ENCODE measurements at places on chromosomes 6 and 20.

DNA sequence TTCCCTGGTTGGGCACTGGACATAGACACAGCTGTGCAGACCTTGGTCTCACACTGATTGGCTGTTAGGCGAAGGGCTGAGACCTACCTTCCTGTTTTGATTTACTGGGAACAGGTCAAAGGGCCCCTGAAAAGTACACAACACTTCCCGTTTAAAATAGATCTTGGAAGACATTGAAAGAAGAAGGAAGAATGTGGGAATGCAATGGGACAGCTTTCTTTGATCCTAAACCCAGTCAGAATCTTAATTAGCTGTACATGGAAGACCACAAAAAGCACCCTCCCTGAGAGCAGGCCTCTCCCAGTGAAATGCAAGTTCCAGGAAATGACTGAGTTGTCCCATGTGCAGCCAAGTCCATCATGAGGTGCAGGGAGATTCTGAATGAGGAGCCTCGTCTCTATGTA is 83.6 kb upstream of the EXOC2 start:
- DNase-seq: no peak

DNA sequence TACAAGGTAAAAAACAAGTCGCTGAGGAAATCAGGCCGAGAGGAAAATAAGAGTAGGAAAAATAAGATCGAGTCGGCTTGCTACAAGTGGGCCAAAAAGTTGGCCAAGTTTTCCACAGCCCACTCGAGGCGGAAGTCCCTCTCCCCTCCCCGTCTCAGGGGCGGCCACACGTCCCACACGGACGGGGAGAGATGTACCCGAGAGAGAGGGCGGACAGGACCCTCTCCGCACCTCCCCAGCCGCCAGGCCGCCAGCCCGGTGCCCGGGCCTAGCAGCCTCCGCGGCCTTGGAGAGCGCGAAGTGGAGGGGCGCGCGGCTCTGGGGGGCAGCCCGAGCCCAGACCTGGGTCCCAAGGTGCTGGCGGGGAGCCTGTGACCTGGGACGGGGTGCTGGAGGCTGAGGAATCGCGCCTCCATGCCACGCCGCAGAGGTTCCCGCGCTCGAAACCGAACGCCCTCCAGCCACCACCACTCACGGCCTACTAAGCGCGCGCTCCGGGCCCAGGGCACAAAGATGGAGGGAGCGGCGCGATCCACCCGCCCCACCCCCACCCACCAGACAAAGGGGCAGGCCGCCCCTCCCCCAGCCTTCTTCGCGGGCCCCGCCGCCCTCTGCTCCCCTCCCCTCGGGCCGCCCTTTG is 1.9 kb upstream of the HMGA1 start:
- no peak for DNase-seq

GRCh38 chr20:34791289-34792020 is 34.0 kb downstream of the NCOA6 start:
- no peak for DNase-seq

DNA sequence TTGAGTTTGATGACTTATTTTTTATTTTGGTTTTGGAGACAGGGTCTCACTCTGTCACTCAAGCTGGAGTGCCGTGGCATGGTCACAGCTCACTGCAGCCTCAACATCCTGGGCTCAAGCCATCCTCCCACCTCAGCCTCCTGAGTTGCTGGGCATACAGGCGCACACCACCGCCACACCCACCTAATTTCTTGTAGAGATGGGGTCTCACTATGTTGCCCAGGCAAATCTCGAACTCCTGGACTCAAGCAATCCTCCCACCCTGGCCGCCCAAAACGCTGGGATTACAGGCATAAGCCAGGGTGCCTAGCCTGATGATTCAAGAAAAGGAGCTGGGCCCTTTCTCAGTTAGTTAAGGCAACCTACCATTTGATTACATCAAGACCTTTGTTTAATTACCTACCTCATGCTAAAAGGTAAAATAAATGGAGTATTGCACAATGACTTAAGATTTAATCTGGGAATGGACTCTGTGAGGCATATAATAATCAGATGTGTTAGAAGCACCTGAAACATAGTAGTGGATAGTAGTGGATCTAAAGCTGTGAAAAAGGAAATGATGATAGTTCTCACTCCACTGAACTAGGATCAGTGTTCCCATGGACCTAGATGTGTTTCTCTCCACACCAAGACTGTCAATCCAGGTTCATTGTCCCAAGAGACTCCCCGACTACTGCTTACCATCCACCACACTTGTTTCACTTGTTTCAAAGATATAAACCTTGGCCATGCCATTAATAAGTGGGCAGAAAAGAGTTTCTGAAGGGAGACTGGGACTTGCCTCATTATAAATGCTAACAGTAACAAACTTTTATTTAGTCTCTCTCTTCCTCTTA is 2.1 kb downstream of the TNFRSF21 start:
- DNase-seq: no peak

DNA sequence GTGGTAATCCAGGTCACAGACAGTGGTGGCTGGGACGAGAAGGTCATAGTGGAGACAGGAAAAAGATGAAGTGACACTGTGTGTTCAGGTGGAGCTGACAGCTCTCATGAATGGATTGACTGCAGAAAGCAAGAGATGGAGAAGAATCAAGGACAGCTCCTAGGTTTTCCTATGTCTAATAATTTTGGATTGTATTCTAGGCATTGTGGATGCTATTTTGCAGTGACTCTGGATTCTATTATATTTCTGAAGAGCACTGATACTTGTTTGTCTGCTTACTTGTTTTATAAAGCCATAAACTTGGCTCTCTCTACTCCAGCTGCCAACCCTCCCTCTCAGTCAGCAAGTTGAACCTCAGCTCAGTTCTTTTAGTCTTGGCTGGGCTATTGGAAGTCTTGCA is 58.7 kb downstream of the BANF2 start:
- DNase-seq: no peak

DNA sequence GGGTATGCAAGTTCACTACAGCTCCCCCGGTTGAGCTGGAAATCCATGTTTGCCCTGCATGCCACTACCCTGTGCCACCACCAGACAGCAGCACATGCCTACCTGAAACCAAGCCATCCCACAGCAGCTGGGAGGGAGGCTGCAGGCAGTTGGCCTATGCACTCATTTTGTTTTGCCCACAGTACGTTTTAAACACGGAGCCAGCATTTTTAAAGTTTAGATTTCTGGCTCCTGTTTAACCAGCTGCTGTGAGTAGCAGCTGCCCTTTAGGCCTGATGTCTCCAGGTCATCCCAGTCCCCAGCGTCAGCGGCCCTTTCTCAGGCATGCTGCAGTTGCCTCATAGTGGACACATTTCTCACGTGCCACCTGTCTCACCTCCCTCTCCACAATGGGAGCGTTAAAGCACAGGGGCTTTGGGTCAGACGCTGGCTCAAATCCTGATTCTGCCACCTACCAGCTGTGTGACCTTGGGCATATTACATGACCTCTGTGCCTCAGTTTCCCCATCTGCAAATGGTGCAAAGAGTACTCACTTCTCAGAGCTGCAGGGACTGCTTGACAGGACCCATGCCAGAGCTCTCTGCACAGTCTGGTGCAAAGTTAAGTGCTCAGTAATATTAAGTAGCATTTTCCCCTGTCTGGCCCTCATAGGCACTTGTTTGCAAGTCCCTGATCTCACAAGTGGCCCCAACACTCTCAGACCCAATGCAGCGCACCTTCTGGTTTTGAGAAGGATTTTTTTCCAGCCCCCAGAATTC is 8.2 kb upstream of the UBE2V1 start:
- DNase-seq: peak; percentile 30

- DNase-seq: no peak
Measured at GRCh38 chr6:35905841-35906498, 14.9 kb downstream of the SRPK1 start.

DNA sequence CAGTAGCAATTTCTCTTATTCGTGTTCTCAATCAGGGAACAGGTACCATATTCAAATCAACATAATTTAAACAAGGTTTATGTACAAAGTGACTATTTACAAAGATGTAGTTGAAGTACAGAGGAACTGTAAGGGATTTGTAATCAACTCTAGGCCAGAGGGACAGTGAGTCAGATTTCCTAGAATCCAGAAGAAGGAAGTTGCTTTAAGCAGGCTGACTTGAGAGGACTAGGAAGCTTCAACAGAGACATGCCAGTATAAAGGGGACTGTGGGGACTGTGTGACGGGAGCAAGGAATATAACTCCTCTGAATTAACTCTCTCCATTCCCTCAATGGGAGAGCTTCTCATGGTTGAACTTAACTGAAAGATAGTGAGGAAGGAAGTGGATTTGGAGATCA is 427.4 kb upstream of the JAG1 start:
- DNase-seq: no peak

- DNase-seq: no peak
Measured at GRCh38 chr20:11266571-11266970, 592.8 kb upstream of the JAG1 start.

GRCh38 chr6:21845439-21846140 is 252.0 kb downstream of the SOX4 start:
- DNase-seq: no peak

DNA sequence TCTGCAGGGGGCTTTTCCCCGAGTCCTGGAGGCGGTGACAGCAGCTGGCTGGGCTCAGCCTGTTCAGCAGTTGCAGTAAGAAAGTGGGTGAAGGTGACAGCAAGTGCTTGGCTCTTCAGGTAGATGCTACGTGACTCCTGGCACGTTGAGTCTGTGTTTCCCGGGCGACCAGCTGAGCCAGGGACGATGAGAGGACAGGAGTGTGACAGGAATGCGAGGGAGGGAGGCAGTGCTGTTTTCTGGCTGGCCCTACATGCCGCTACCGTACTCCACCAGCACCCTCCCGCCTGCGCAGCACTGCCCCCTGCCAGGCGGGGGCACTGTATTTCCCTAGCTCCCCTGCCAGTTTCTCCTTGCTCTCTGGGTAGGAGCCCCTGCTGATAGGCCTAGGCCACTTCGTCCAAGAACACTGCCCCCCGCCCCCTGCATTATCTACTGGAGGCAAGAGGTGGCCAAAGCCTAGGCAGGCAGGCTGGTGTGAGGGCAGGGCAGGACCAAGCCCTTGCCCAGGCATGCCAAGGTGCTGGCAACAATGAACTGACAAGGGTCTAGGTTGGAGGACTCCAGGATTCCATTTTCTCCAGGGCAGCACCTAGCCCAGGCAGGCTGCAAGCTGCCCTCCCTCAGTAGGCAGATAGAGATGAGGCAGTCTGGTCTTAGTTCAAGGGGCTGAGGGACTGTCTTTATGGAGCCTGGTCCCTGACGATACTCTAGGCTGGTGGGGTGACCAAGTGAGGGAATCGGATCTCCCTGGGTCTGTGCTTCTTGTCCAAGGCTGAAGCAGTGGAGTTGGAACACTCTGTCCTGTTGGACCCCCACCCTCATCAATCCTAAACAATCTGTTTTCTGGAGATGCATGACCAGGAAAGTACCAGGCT is 19.2 kb downstream of the MRPS18A start:
- DNase-seq: no peak

DNA sequence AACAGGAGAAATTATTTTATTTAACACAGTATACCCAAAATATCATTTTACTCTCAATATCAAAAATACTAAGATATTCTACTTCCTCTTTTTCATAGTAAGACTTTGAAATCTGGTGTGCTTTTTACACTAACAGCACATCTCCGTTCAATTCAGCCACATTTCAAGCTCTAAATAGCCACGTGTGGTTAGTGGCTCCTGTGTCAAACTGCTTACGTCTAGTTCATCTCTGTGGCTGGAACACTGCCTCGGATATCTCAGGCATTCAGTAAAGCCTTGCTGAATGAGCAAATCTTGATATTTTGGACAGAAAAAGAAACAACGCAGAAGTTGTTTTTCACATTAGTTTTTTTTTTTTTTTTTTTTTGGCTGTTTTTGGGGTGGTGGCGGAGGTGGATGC is 136.1 kb downstream of the EYA4 start:
- DNase-seq: no peak

- DNase-seq: no peak
Measured at GRCh38 chr20:15705975-15706374, 867.3 kb downstream of the KIF16B start.

DNA sequence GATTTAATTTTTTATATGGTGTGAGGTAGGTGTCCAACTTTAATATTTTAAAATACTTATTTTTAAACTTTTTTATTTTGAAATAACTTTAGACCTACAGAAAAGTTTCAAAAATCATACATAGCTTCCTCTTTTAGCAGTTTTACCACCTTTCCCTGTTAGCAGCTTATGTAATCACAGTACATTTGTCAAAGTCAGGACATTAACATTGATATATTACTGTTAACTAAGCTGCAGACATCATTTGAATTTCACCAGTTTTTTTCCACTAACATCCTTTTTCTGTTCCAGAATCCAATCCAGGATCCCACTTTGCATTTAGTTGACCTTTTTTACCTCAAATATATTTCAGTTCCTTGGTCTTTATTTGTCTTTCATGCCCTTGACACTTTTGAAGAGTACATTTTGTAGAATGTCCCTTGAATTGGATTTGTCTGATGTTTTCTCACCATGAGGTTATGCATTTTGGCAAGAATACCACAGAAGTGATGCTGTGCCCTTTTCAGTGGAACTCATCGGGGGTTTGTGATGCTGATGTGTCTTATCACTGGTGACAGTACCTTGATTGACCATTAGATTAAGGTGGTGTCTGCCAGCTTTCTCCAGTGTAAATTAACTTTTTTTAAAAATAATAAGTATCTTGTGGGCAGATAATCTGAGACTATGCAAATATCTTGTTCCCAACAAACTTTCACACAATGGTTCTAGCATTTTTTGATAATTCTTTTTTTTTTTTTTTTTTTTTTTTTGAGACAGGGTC is 33.4 kb downstream of the TTLL9 start:
- no peak for DNase-seq

DNA sequence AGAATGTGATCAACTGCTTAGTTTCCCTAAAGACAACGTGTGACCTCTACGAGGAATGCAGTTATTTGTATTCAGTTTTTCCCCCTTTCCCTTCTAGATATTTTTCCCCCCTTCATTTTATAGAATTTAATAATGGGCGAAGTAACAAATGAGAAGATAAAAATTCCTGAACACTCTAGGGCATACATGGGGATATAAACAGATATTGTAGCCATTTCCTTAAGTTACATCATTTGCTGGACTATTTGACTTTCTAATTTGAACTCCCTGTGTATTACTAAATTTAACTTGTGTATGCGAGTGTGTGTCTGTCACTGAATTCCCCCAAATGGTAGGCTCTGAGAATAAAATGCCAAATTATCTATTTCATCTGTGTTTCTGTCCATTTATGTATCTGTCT is 99.0 kb upstream of the ZFP64 start:
- DNase-seq: no peak

- DNase-seq: no peak
Measured at GRCh38 chr6:35777356-35778102, 1.1 kb downstream of the CLPSL2 start.

- DNase-seq: no peak
Measured at GRCh38 chr6:151089978-151090377, 149.8 kb upstream of the AKAP12 start.

GRCh38 chr6:64520050-64520449 is 884.4 kb downstream of the PHF3 start:
- DNase-seq: no peak

GRCh38 chr20:59515013-59515905 is 89.1 kb upstream of the PHACTR3 start:
- no peak for DNase-seq
